Hindlimb muscle (tissue), 1 donor: ENCODE measurements at places on chromosomes 6 and 20. TPM values are rescaled to one million over a fixed set of nuclear protein-coding genes. Genes with fewer than 3 reads are reported as not detected.

Gene FERMT1
- polyA plus RNA-seq: 0.19 TPM

Gene KHDC1L
- polyA plus RNA-seq: not detected

Gene SIRPD
- polyA plus RNA-seq: not detected

Gene SLC17A2
- polyA plus RNA-seq: not detected

Gene ATP6V1G2
- polyA plus RNA-seq: 4.2 TPM
